ENCODE measurements at places on chromosomes 1 and 21.

DNA sequence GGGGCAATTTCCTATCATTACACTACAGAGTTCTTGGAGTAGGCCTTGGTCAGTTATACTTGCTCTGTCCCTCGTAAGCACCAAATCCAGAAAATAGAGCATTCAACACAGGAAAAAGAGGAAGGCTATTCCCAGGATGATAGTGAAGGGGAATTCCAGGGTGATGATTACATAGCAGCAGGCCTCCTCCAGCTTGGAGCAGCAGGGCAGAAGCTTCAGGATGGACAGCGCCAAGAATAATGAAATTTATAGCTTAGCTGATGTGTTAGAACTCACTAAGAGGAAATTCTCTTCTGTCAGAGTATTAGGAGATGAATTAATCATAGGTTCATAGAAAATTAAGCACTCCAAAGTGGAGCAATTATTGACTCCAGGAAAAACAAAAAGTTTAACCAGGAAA, 10.8 kb upstream of the SMAP2 start:
- no peak for DNase-seq

GRCh38 chr1:165883056-165883455, 55.6 kb downstream of the UCK2 start:
- no peak for DNase-seq

GRCh38 chr1:95002540-95003432, 70.0 kb downstream of the ALG14 start:
- DNase-seq = no peak

DNA sequence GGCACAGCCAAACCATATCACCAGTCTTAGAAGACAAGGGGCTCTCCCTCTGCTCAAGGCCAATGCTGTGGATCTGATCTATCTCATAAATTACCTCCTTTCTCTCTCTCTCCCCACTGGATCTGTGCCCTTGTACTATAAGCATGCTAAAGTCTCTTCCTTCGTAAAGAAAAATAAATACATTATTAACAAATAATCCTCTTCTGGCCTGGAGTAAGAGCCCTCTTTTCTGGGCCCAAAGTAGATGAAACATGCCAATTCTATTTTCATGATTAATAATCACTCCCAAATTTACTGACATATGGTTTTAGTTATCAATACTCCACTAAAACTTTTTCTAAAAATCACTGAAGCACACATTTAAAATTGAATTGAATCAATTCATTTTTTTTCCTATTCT, 889.7 kb downstream of the ADGRL2 start:
- DNase-seq = no peak

GRCh38 chr1:15282038-15282437, 35.0 kb downstream of the FHAD1 start:
- DNase-seq = no peak

DNA sequence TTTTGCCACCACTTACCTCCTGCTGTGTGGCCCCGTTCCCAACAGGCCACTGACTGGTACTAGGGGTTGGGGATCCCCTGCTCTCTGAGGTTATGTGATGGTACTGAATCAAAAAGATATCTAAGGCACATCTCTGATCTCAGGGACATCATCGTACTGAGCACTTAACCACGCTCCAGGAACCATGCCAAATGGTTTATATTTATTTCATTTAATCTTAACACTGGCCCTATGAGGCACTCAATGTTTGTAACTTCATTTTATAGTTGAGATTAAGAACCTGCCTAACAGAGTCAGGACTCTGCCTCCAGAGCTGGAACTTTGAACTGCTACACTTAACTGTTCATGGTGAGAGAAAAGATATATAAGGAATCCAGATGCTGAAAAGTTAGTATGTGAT, 98.0 kb upstream of the HP1BP3 start:
- DNase-seq = no peak

- no peak for DNase-seq
Measured at GRCh38 chr21:41018431-41018830, 149.5 kb upstream of the BACE2 start.

DNA sequence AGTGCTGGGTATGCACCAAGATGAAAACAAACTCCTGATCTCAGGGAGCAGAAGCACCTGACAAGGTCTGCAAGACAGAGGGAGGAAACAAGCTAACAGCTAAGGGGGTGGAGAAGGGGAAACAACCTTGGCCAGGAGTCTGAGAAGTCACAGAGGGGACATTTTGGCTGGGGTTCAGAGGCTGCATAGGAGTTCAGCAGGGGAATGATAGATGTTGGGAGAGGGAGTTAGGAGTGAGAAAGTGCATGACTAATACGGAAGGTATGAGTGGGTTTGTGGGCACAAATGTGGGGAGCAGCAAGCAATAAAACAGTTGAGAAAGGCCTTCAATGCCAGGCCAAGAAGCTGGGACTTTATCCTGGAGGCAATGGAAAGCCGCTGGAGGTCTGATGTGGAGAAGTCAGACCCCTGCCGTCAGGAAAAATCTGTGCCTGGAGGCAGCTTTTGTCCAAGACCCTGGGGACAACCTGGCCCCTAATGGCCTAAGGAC, 16.4 kb downstream of the EPHA2 start:
- DNase-seq = no peak

DNA sequence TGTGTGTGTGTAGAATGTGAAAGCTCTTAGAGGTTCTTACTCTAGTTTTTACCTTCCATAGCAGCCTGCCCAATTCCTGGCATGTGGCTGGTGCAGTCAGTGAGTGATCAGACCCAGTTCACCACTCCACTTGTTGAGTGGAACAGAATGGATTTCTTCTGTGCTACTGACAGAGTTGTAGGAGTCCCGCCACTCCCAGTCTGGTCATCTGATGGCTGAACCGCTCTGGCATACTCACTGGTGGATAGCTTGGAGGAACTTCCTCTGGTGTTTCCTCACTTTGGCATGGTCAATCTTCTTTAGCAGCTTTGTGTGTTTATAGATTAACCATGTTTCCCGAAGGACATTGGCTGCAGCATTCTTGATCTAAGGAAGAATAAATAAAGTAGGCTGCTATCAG, 106.7 kb upstream of the ADAR start:
- DNase-seq = no peak

GRCh38 chr1:168714012-168714411, 15.0 kb downstream of the DPT start:
- DNase-seq = no peak

Data from stimulated activated CD8-positive, alpha-beta memory T cell treated with anti-CD3 and anti-CD28 coated beads, Interleukin-15, amount 100 ng/mL, for 4 hours (primary cell).